Activated CD4-positive, alpha-beta T cell treated with anti-CD3 and anti-CD28 coated beads for 48 hours (primary cell): ENCODE measurements at places on chromosomes 3 and 15.

DNA sequence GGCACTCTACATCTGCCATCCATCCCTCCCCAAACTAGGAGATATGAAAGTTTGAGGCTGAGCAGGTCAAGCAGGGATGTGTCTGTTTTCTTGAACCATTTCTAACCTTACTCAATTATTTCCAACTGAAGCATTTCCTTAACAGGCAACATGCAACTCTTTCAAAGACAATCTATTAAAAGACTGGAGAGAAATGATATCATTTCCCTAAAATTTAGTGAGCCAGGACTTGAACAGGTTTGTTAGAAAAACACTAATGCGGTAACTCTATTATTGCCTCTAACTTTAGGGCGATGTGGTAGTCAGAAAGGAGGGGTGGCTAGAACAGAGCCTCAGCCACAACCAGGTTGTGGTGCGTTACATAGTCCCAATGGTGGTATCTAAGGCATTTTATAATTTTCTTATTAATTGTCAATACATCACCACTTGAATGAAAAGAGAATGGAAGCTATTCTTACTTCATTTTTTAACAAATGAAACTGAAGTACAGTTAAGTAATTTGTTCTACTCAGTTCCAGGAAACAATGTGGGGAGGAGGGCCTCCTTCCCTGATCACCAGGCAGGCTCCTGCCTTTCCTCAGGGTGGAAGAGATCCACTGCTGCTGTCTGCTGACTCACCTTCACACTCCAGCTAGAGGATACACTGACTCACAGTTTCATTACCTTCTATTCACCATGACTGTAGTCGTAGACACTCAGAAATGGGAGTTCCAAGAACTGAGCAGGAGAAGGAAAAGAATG, 22.8 kb downstream of the MYO1E start:
- DNase-seq = peak; percentile 38

GRCh38 chr15:90954712-90955623, at the start of gene RCCD1:
RCCD1 (plus strand) TSS chr15:90954884; CDS start chr15:90956735, 1,851 bp downstream.
- DNase-seq = peak; percentile 95

DNA sequence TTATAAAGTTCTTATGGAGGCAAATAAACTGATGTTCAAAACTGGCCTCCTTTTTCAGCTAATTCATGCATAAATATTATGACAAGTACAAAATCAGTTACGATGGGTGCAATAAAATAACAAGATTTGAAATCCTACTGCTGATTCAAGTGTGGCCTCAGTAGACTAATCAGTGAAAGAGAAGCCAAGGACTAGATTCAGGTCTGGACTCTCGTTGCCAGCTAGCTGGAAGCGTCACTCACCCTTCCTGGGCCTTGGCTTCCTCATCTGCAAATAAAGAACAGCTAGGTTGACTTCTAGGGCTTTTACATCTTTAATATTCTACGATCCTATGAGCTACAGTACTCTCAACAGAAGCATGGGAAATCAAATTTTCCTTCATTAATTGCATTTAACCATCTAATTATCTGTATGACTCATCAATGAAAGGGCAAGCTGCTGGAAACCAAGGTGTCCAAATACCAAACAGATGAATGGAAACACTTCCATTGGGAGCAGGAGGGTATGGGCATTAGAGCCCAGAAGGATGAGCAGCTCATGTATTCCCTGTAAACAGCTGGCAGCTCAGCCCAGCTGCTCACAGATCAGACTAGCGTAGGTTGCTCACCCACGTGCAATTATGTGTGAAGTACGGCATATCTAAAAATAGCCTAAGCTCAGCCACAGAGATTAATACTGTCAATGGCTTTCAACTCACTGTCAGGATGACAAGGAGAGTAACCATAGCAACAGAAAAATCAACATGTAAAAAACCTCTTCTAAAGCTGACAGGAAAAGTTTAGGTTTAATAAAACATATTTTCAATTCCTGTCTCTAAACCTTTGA, 294.8 kb downstream of the PLCL2 start:
- no peak for DNase-seq

DNA sequence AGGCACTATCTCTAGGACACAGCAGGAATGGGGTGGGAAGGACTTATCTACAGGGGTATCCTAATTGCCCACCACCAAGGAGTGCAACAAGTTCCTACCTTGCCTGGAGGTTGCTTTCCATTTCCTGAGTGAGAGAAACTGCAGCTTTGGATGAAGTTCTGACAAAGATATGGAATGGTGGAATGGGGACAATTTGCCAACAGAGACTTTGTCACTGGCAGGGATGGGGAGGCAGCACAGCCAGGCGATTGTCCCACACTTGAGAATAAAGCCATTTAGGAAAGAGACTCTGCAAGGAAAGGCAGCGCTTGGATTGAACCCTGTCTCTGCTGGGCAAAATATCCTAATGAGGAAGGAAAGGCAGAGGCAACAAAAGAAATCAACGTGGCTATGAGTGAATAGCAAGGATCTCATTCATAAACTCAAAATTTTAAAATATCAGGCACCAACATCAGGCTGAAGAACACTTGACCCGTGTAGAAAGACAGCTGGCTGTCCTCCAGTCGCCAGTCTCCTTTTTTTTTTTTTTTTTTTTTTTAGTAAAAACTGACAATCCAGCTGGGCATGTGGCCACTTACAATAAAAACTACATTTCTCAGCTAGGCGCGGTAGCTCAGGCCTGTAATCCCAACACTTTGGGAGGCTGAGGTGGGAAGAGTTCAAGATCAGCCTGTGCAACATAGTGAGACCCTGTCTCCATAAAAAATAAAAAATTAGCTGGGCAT, 31.6 kb upstream of the PDE8A start:
- DNase-seq = no peak

DNA sequence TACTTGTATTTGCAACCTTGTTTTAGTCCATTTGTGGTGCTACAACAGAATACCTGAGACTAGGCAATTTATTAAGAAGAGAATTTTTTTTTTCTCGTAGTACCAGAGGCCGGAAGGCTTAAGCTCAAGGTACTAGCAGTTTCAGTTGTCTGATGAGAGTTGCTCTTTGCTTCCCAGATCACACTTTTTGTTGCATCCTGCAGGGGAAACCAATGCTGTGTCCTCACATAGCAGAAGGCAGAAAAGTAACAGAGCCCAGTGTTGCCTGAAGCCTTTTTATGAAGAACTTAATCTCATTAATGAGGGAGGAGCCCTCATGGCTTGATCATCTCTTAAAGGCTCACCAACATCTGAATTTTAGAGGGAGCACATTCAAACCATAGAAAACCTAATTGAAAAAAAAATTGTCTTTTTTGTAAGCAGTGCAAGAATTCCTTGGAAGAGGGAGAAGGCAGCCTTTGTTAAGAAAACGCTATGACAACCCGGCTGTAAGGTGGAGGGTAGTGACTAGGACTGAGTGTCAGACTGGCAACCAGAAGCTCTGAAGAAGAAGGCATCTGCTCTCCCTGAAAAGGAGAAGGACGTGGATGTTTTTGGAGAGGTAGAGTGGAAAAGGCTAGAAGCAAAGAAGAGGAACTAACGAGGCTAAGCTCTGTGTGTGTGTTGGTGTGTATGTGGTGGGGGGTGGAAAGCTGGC, 1245.3 kb downstream of the ROBO2 start:
- no peak for DNase-seq
